NCI-H187 treated with DMSO at 0.1 percent for 48 hours (cell line): ENCODE measurements at places on chromosomes 16 and 17.

- no peak for DNase-seq
Measured at GRCh38 chr17:32259586-32259985, 6.0 kb upstream of the RHBDL3 start.

- no peak for DNase-seq
Measured at GRCh38 chr16:56258508-56259424, 67.5 kb downstream of the GNAO1 start.

GRCh38 chr16:10965440-10966061 is 21.2 kb downstream of the CLEC16A start:
- no peak for DNase-seq

GRCh38 chr16:70734522-70735095 is 48.8 kb upstream of the MTSS2 start:
- no peak for DNase-seq

GRCh38 chr16:9950658-9951057 is 231.6 kb downstream of the GRIN2A start:
- DNase-seq, result no peak

DNA sequence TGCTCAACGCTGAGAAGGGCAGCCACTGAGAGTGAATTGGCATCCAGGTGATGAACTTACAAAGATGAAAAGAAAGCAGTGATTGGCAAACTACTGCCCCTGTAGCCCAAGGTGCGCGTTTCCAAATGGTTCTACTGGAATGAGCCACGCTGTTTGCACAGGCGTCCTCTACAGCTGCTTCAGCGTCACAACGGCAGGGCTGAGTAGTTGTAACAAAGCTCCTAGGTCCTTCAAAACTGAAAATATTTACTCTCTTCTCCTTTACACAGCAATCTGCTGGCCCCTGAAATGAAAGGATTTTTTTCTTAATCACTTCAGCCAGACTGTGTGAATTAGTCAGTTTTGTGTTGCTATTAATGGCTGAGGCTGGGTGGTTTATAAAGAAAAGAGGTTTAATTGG is 107.2 kb upstream of the FOXF1 start:
- no peak for DNase-seq

DNA sequence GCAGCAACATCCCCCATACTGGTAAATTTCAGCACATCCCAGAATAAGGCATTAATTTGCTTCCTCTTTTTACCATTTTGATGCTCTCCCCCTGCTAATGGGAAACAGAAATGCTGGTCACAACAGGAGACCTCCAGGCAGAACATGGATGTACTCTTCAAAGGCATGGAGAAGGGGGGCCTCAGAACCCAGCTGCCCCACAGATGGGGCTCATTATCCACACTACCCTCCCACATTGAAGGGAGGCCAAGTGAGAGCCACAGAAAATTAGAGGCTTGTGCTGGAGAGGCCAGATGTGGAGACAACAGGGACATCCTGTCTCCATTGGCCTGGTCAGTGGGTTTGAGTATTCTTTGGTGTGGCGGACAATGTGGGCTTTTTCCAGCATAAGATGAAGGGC is 150.1 kb upstream of the CDH11 start:
- DNase-seq, result no peak

- no peak for DNase-seq
Measured at GRCh38 chr16:27470567-27471431, 68.8 kb downstream of the IL21R start.

GRCh38 chr16:2426941-2427361 is 2.3 kb upstream of the CCNF start:
- no peak for DNase-seq

DNA sequence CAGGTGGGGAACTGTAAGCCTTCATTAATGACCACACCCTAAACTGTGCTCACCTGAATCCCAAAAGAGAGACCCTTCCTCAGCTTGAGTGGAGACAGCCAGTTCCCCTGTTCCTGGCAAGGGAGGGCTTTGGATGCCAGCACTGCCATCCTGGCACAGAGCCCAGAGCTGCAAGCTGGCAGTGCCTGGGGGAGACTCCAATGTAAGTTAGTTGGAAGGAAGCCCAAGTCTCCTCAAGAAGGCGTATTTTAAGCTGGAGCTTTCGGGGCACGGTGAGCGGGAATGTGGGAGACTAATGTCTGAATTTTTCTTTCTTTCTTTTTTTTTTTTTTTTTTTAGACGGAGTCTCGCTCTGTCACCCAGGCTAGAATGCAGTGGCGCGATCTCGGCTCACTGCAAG is 4.7 kb downstream of the CDC42EP4 start:
- no peak for DNase-seq

DNA sequence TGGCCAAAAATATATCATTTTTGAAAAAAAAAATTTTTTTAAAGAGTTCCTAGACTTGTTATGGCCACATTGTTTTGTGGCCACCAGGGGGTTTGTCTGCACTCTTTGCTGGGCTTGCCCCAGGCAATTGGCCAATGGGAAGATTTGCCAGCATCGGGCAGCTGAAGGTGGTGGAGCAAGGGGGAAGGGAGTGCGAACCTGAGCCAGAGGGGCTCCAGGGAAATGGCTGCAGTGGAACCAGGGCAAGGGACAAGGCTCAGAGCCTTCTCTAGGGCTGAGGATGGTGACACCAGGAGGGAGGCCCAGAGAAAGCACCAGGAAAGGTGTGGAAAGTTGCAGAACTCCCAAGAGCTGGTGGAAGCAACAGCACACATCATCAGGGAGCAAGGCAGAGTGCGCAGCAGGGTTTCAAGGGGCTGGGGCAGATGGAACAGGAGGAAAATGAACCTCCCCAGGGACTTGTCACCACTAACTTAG is 15.5 kb upstream of the CMIP start:
- no peak for DNase-seq

DNA sequence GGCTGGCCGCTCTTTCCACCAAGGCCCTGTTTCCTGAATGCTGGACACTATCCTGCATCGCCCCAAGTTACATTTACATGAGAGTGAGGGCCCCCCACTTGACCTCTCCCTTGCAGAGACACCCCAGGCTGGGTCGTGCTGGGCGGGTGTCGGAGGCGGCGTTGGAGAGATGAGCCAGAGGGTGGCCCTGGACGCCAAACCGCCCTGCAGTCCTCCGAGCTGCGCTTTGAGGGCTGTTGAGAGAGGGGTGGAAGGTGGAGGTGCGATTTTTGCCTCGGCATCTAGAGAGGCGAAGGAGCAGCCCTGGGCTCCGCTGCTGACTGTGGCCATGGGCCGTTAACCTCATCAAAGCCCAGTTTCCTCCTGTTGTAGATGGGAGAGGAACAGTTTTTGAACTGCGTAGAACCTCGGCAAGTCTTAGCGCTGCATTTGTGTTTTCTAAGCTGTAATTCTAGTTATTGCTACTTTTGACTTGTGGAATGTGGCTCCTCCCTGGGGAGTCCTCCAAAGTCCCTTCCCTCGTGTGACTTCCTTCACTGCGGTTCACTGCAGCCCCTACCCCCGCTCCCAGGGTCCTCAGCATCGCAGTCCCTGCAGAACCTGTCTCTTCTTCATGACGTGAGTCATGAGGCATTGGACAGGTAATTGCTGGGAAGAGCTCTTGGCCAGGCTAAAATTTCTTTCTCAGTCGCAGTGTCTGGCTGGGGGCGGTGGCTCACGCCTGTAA is 986 bp upstream of the ELOB start:
- no peak for DNase-seq

GRCh38 chr16:85229869-85230462 is 117.7 kb upstream of the CIBAR2 start:
- no peak for DNase-seq

DNA sequence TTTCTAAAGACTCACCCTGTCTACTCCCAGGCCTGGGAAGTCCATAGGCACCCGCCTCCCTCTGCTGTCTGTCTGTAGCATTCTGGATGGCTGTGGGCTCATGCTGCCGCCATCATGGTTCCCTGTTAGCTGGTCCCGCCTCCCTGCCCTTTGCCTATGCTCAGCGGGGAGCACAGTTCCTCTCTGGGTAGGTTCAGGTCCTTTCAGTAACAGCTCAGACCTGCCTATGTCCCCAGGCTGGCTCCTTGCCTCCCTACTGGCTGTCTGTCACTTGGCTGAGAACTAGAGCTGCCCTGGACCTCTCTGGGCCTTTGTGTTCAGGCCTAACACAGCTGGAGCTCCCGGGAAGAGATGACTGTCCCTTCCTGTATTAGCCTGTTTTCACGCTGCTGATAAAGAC is 317.9 kb downstream of the SNX29 start:
- DNase-seq, result no peak

DNA sequence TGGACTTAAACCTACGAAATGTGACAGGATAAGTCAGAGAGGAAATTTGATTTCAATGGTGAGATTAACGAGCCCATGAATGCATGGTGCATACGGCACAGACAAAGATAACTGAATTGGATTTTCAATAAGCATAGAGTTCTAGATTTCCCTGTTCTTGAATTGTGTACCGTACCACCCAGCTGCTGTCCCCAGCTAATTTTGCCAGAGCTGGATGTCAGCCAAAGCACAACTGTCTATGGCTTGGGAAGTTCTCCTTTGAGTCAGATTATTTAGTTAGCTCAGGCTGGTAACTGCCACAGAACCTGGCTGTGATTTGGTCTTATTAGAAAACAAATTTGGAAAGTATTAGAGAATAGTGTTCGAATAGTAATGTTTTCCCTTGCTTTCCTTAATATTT is 143.1 kb downstream of the CDH13 start:
- no peak for DNase-seq

DNA sequence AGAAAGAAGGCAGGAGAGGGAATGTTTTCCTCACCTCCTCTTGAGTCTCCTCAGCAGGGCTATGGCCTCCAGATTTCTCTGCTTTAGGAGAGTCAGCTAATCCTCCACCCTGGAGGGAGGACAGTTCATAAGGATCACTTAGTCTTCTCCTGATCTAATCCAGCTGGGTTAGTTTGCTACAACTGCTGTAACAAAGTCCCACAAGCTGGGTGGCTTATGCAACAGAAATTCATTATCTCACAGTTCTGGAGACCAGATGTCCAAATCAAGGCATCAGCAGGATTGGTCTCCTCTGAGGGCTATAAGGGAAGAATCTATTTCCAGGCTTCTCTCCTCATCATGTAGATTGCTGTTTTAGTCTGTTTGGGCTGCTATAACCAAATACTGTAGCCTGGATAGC is 40.6 kb upstream of the XYLT1 start:
- DNase-seq, result no peak

- no peak for DNase-seq
Measured at GRCh38 chr17:30084788-30085187, 31.8 kb upstream of the NSRP1 start.

DNA sequence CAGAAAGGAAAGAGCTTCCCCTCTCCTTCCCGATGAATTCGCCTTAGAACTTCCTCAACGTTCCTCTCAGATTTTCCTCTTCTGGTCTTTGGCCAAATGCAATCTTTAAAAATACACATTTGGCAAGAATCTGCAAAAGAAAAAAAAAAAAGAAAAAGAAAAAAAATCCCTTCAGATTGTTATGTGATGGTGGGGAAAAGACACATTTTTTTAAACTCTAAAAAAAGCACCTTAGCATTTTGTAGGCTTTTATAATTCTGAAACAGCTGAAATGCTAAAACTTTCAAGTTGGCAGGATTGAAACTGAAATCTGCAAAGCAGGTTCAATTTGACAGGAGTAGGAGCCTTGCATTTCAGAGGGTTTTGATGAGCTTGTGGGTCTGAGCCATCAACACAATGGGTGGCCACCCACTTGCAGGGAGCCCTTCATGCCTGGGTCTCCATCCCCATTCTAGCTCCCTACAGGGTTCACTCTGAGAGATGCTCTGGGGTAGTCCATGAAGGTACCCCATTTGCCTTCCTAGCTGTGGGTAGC is 33.1 kb downstream of the CACNG3 start:
- DNase-seq, result no peak

DNA sequence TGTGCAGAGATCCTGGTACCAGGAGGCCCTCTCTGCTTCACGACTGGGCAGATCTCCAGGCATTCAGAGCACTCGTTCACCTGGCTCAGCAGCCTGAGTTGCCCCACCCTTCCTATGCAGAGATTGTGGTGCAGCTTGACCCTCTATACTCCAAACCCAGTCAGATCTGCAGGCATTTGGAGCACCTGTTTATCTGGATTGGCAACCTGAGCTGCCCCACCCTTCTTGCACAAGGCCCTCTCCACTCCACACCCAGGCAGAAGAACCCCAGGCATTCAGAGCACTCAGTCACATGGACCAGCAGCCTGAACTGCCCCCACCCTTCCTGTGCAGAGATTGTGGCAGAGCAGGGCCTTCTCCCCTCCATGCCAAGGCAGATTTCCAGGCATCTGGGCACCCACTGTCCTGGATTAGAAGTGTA is 88.4 kb upstream of the CDH5 start:
- DNase-seq, result no peak

DNA sequence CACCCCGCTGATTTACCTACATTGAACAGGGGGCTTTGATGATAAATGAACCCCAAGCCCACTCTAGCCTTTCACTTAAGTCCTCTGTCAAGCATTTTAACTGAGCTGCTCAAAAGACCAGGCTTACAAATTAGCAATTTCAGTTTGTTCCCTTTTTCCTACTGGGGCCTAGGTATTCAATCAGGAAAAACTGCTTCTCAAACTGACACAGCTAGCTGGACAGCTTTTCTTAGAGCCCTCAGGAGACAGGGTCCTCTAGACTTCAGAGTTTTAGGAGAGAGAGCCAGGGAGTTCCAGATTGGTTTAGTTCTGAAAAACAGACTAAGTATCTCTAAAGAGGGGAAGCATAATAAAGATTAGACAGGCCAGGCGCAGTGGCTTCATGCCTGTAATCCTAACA is 6.2 kb upstream of the HEXIM2 start:
- DNase-seq, result no peak

DNA sequence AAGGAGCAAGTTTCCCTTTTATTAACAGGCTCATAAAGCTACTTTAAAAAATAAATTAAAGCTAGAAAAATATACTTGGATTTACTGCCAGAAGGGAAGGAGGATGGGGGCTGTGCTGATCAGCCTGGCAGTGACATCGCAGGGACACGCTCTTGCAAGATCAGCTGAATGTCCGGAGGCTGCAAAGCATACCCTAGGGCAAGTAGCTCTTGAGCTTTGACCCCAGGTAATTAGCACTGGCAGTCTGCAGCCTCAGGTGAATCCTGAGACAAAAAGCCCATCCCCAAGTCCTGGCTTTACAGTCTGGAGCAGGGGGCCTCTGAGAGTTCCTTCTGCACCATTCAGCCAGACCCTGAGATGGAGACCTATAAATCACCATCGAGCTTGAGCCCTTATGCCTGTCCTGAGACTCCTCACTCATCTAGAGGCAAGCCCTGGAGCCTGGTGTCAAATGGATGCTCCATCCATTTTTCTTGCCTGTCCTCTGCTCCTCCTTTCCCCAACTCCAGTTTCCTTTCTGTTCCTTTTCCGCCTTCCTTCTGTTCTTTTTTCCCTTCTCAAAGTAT is 131.7 kb downstream of the TMEM114 start:
- DNase-seq, result no peak

- no peak for DNase-seq
Measured at GRCh38 chr16:79328402-79329165, 272.0 kb downstream of the MAF start.

- no peak for DNase-seq
Measured at GRCh38 chr17:47310186-47310733, 13.5 kb upstream of the EFCAB13 start.
